ENCODE measurements at places on chromosomes 3 and 15.

DNA sequence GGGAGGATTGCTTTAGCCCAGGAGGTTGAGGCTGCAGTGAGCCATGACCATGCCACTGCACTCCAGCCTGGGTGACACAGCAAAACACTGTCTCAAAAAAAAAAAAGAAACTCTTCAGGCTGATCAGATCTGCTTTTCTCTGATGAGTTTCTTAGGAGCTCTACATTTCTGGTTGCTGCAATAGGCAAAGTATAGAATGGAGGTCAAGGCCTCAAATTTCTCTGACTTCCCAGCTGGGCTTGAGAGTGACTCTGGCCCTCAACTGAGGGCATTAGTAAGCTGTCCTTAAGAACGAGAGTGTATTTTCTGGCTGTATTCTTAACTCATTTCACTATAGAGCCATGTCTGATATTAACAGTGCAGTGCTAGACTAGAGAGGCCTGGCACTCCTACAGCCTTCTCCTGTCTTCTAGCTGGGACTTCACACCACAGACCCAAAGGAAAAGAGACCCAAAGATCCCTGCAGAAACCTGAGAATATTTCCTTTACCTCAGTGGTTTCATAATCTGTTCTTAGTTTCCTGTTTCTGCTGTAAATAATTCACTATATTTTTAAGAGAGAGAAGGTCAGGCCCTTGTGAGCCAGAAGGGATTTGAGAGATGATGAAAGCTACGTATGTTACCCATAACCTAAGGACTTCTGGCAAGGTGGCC is 2.0 kb upstream of the NR1I2 start:
- no peak for DNase-seq

GRCh38 chr3:62550439-62550838 is 177.1 kb upstream of the FEZF2 start:
- no peak for DNase-seq

DNA sequence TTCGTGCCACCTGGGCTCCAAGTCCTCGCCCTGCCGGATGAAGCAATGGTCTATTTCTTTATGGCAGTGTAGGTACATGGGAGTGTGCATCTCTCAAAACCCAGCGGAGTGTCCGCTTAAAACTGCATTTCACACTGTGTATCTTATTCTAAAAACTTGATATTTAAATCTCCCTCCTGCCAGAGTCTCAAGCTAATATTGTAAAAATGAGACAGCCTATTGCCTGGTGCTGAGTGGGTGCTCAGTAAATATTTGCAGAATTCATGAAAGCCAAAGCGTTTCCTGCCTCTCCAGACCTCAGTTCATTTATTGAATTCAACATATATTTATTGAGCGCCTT is 330 bp upstream of the TBC1D2B start:
- DNase-seq = no peak

- no peak for DNase-seq
Measured at GRCh38 chr15:80216141-80216540, 35.9 kb downstream of the CTXND1 start.

DNA sequence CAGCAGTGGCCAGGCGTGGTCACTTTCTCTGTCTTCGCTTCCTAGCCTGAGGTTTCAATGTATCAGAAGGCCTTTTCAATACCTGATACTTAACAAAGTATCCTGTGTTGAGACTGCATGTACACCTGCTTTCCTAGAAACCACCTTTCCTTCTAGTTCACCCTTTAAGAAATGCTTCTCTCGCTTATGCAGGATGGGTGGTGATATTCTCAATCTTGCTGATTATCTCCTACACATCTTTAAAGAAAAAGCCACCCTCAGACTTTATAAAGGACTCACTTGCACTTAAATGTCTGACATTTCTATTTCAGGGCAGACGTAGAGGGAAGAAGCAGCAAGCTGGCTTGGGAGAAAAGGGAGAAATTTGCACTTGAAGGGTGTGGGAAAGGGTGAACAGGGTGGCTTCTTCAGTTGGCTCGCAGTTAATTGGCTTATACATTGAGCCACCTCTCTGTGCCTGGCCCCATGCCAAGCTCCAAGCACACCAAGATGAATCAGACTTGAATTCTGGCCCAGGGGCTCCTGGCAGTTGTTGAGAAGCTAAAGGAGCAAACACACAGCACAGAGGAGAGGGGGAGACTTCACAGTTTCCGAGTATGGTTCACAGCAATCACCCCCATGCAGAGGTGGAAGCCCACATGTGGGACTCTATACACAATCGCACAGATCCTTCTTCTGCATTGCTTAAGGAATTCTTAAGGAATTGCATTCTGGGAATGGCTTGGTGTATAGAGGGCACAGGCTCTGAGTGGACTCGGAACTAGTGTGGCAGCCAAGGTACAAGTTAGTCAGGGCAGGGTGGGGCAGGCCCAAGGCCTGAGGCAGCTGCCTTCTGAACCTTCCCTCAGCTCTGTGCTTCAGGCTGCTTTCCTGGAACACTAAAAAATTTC is 1.3 kb downstream of the ARL6IP5 start:
- peak; percentile 68 for DNase-seq

- DNase-seq = no peak
Measured at GRCh38 chr3:40465456-40465855, 8.3 kb downstream of the RPL14 start.

DNA sequence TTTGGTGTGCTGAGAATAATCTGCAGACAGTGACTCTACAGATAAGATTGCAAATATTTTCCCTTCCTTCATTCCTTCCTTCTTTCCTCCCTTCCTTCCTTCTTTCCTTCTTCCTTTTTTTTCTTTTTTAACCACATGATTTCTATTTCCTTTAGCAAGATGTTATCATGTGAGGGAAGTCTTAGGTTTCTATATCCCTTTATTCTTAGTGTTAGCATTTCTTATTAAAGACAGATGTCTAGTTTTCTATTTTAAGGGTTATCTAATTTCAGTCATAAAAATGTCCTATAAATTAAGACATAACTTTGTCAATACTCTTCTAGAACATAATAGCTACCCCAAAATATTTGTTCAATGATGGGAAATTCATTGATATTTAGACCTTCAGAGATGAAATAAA is 470.9 kb downstream of the LPP start:
- DNase-seq = no peak

DNA sequence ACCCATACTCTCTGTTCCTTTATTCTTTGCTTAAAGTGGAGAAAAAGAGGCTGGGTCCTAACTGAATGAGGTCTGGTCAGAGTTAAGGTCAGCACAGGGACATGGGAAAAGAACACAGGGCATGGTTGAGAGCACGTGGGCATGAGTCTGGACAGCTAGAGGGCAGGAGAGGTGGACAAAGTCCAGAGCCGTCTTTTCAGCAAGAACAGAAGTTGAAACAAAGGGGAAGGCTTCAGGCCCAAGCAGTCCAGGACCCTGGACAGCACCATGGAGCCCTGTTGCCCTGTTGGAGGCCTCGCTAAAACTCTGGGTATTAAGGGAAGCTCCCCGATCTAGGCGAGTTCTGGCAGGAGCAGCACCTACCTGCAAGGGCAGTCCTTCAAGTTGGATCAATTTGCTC is 50.7 kb downstream of the XYLB start:
- no peak for DNase-seq

DNA sequence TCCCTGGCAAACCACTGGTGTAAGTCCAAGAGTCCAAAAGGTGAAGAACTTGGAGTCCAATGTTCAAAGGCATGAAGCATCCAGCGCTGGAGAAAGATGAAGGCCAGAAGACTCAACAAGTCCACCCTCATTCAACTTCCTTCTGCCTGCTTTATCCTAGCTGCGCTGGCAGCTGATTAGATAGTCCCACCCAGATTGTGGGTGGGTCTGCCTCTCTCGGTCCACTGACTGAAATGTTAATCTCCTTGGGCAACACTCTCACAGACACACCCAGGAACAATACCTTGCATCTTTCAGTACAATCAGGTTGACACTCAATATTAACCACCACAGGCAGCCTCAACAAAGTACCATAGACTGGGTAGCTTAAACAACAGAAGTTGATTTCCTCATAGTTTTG is 245.9 kb upstream of the IGF1R start:
- DNase-seq = no peak

DNA sequence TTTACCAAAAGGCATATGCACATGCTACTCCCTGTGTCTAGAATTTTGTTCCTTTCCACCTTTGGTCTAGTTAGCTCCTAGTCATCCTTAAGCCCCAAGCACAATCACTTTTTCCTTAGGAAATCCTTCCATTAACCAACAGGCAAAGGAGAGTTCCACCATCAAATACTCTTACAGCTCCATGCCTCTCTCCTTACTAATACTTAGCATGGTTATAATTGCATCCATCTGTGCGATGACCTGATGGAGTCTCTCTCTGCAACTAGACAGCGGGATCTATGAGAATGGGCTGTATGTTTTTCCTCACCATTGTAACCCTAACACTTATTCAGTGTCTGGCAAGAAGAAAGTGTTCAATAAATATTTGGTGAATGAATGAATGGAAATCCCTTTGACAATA is 69.3 kb upstream of the SMAD3 start:
- no peak for DNase-seq

DNA sequence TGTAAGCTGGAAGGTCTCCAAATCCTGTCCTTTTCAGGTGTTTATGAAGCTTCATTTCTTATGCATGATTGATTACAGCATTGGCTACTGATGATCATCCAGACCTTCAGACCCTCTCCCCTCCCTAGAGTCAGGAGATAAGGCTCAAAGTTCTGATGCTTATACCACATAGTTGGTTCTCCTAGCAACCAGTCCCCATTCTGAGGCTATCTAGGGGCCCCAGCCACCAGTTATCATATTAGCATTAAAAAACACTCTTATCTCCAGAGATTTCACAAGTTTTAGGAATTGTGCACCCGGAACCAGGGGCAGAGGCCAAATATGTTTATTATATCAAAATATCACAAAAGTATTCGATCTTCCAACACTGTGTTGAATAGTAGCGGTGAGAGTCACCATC is 953.1 kb downstream of the FHIT start:
- DNase-seq = no peak

Measured in stimulated activated CD8-positive, alpha-beta memory T cell treated with anti-CD3 and anti-CD28 coated beads, Interleukin-7, amount 100 ng/mL, for 4 hours (primary cell).